ENCODE measurements at places on chromosomes 12 and 14.
A peak's percentile ranks its signal among the peaks of the same experiment; 100 is the strongest.

GRCh38 chr14:95875831-95876760 lies 536 bp upstream of the TUNAR start:
- DNase-seq = peak; percentile 52

- DNase-seq = peak; percentile 14
These were observed 67.2 kb downstream of the CCDC92 start for GRCh38 chr12:123905319-123905925.

GRCh38 chr12:53380794-53381730 lies 1.1 kb downstream of the SP1 start:
- no peak for DNase-seq

- peak; percentile 38 for DNase-seq
These were observed 1.9 kb downstream of the DUSP16 start for GRCh38 chr12:12560587-12561370.

- DNase-seq = no peak
These were observed 842 bp downstream of the OAS2 start for GRCh38 chr12:112979041-112979680.

- DNase-seq = no peak
These were observed 288.7 kb downstream of the NAV3 start for GRCh38 chr12:78119351-78119918.

GRCh38 chr12:12734054-12734453 lies 16.9 kb downstream of the CDKN1B start:
- DNase-seq = peak; percentile 2

DNA sequence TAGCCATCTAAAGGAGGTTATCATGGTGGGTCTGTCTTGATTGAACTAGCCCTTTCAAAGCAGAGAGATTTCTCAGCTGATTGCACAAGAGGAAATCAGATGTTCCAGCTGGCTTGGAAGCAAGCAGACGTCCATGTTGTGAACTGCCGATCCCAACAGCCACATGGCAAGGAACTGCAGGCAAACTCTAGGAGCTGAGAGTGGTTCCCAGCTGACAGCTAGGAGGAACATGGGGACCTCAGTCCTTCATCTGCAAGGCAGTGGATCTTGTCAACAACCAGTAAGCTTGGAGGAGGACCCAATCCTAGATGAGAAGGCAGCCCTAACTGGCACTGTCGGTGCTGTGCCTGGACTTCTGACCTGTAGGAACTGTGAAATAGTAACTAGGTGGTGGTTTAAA lies 7.7 kb downstream of the ACVR1B start:
- DNase-seq = no peak

DNA sequence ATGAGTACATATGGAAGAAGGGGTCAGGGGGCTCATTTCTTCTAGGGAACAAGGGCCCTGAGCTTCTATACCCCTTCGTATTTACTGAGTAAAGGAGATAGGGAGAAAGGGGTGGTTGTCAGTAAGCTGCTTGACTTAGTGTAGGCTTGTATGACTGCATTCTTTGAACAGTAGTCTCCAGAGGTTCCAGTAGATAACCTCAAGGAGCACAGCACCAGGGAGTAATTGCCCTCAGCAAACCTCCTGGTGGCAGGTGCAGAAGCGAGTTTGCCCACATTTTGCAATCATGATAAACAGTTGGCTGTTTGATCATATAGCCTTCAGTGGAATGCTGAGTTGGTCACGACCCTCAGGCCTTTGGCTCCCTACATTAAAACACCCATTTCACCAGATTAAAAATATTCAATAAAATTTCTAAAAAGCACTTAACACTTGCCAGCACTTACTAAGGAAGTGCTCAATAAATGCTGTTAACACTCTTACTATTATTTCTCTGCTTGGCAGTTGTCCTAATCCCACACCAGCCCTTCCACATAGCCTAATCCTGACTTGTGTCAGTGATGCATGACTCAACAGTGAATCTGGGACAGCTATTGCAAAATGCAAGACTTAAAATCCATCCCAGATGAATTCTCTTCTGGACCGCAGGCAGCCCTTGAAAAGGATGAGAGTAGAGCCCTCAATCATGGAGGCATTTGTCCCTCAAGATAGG lies 3.7 kb upstream of the DHRS4L2 start:
- no peak for DNase-seq

All from NCI-H2171 treated with DMSO at 0.1 percent for 48 hours (cell line).